ENCODE measurements at places on chromosomes 13 and 19.

- peak; percentile 62 for DNase-seq
These were observed 30.7 kb downstream of the CEACAM1 start for GRCh38 chr19:42497492-42498168.

DNA sequence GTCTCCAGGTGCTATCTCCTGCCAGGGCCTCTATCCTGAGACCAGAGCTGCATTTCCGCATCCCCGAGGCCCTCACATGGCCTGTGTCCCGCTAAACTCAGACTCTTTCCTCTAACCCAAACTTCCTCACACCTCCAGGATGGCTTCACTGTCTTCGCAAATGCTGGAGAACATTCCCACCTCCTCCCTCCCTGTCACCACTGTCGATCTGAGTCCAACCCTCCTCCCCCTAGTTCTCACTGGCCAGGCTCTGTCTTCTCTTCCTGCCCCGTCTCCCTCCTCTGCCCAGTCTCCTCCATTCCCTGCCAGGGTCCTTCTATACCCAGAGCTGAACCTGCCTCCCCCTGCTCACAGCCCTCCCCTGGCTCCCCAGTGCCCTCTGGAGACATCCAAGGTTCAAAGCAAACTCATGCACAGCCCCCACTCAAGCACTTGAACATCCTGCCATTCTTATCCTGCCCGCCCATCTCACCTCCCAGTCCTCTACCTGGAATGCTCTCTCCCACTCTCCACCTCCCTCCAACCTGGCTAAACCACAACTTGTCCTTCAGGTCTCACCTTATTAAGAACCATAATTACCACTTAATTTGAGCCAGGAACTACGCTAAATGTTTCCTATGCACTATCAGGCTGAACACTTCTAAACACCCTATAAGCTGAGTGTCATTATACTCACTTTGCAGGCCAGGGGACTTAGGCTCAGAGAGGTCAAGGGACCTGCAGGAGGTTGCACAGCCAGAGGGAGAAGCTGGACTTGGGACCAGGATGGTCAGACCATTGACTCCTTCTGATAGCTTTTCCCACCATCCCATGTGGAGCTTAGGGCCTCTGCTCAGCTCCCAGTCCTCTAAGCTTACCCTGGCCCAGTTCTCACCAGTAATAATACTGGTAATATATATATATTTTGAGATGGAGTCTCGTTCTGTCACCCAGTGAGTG is 961 bp upstream of the VSIG10L start:
- no peak for DNase-seq

DNA sequence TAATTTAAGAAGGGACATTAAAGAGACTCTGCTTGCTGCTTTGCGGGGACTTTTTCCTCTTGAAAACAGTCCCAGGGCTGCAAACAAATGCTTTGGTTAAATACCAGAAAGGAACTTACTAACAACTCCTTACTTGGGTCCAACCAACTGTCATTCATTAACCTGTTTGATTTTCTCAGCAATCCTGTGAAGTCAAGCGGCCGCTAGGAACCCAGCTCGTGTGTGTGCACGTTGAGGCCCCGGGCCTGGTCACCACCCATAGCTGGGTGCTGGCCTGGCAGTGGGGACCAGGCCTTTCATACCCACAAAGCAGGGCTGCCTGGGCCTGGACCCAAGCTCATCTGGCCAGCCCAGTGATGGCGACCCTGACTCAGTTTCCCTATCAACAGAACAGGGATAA is 50.7 kb downstream of the C1QTNF9 start:
- DNase-seq: peak; percentile 8

GRCh38 chr19:734716-735115 is 16.2 kb upstream of the MISP start:
- no peak for DNase-seq

- no peak for DNase-seq
These were observed 6.9 kb downstream of the MBNL2 start for GRCh38 chr13:97228850-97229521.

GRCh38 chr13:30748717-30749116 is 13.4 kb downstream of the ALOX5AP start:
- DNase-seq: no peak

GRCh38 chr13:37481011-37481884 is 117.3 kb downstream of the POSTN start:
- no peak for DNase-seq

DNA sequence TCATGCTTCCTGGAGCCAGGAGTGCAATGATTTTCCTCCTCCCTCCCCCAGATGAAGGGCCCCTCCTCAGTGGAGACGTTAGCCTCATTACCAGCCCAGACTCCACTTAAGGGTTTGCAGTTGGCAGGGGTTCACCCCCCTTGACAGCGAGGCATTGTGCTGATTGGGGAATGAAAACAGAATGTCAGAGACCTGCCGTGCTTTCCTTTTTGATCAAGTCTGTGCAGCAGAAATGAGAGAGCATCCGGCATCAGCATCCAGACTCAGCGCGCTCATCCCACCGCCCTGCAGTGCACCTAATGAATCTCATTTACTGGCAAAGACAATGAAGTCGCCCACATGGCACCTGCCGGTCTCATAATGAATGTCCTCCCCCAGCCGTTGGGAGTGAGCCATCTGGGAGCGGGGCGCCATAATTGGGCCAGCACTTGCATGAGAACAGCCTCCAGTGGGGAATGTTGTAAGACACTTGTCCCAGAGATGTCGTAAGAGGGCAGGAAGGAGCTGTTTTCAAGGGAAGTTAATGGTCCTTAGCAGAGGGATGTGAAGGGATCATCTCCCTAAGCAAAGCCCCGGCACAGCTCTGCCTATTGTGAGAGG is 98.3 kb upstream of the UQCRFS1 start:
- DNase-seq: peak; percentile 46

DNA sequence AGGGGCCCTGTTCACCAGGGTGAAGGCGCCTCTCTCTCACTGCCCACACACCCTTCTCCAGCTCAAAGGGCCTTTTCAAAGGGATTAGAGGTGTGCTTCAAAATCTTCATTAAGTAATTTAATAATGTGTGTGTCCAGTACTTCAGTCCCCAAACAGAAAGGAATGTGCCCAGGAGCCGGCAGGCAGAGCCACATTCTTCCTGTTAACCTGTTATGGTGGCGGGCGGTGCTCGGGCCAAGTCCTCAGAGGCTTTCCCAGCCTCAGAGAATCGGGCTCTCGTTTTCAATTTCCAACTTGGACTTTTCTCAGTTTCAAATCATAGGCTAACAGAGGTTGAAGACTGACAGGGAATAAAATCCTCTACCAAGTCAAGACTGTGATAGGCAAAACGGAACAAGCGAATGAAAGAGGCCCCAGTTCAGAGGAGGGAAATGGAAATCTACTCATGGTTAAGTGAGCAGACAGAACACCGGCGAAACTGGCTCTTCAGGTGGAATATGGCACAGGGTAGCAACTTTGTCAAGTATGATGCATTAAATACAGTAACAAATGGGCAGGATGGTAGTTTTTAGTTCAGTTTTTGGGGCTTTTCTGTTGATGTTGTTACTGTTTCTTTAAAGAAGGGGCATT is 68.6 kb downstream of the FOXO1 start:
- DNase-seq: no peak

GRCh38 chr13:82010780-82011179 is 1669.9 kb upstream of the SPRY2 start:
- DNase-seq: no peak

DNA sequence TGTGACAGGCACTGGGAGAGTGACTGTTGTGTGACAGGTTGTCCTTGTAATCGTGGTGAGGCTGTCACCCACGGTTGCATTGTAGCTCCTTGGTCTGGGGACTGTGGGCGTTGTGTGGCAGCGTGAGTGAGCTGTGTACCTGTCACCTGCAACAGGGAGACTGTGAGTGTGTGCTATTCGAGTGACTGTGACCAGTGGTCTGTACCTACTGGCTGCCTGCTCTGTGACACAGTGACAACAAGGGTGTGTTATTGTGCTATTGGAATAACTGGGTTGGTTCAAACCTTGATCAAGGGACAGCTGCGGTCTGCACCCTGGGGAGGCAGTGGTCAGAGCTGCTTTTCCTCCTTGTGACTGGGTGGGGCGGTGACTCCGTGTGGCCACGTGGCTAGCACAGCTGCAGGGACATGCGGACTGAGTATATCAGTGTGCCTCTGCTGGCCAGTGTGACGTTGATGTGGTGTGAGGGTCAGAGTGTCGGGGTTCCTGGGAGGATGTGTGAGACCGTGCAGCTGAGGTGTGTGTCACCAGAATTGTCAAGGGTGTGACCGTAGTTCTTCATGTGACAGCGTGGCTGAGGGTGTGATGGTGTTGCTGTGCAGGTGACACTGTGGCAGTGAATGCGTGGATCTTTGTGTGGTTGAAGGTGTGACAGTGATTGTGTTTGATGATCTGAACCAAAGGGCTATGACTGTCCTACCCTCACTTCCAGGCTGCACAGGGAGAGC is 10.1 kb upstream of the NFIX start:
- DNase-seq: no peak

GRCh38 chr19:38942471-38943181 is 11.9 kb downstream of the MRPS12 start:
- no peak for DNase-seq

- no peak for DNase-seq
These were observed 12.4 kb upstream of the VWA8 start for GRCh38 chr13:41973247-41973741.

DNA sequence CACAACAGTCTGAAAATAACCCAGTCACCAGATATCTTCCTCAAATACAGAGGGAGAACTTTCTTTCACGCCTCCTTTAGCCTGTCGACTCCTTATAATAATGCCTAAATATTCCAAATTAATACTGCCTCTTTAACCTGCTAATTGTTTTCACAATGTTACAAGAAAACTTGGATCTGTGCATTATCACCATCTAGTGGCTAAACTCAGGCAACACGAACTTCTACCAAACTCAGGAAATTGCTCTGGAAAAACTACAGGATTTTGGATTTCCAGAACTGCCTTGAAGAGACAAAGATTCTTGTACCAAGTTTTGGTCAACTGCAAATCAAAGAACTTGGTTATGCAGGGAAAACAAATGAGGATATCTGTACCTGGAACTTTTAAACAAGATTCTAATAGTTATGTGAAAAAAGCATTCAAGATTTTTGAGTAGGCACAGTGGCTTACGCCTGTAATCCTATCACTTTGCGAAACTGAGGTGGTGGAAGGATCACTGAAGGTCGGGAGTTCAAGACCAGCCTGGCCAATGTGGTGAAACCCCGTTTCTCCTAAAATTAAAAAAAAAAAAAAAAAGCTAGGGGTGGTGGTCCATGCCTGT is 10.8 kb downstream of the CLN5 start:
- DNase-seq: no peak

- DNase-seq: no peak
These were observed 5.3 kb upstream of the GRTP1 start for GRCh38 chr13:113369189-113369588.

DNA sequence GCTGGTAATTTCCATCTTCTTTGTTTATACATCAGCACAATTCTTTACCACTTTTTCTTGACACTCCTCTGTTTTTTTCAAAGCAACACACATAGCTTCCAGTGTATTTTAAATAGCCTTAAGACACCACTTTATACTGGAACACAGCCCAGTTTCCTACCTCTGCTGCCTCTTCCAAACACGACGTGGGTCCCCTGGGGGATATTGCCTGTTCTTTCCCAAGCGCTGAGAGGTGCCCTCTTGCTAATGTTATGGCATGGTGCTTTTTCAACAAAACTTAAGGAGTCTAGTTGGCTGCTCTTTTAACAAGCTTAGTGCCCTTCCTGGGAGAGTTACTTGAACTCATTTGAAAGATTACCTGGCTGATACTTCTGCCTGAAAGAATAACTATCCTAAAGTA is 112.7 kb downstream of the OLFM4 start:
- DNase-seq: no peak

DNA sequence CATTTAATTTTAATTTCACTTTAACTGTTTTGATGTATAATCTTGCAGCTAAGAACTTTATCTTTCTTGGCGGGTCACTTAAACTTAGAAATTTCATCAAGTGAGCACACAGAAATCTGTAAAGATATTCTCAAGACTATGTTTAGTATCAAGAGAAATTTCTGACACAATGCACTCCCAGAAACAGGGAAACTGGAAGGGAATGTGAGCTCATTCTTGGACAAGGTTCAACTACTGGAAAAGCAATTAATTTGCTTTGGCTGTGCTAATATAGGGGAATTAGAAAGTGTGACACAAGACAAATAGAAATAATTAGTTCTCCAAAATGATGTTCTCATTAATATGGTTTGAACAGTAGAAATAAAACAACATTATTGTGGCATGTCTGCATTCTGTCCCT is 402.3 kb downstream of the DACH1 start:
- DNase-seq: no peak

DNA sequence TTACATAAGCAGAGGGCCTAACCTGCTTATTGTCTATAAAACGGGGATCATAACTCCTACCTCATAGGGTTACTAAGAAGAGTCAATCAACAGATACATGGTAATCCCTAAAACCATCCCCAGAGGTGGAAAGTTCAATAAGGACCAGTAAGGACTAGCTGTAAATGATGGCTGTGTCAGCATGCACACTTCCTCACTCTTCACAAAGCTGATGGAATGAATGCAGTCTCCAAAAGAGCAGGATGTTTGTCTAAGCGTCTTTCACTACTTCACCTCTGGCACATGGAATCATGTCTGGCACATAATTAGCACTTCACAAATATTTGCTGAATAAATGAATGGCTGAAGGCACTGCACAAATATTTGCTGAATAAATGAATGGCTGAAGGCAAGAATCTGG is 134.2 kb downstream of the MIPEP start:
- no peak for DNase-seq

- DNase-seq: no peak
These were observed 23.0 kb downstream of the COL4A1 start for GRCh38 chr13:110283736-110284517.

DNA sequence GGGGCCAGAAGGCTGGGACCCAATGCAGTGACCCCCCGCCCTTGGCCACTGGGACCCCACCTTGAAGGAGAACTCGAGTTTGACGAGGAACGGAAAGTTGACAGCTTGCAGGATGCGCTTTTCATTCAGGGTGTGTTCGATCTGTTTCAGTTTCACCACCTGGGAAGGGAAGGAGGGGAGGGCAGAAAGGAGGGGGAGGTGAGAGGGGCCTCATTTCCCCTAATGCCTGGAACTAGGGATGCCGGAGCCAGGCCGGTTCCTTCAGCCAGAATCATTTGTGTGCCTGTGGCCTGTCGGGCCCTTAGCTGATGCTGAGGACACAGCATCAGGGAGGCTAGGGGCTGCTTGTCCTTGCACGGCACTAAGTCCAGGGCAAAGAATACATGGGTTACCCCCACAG is 12.2 kb upstream of the SAMD1 start:
- DNase-seq: no peak

DNA sequence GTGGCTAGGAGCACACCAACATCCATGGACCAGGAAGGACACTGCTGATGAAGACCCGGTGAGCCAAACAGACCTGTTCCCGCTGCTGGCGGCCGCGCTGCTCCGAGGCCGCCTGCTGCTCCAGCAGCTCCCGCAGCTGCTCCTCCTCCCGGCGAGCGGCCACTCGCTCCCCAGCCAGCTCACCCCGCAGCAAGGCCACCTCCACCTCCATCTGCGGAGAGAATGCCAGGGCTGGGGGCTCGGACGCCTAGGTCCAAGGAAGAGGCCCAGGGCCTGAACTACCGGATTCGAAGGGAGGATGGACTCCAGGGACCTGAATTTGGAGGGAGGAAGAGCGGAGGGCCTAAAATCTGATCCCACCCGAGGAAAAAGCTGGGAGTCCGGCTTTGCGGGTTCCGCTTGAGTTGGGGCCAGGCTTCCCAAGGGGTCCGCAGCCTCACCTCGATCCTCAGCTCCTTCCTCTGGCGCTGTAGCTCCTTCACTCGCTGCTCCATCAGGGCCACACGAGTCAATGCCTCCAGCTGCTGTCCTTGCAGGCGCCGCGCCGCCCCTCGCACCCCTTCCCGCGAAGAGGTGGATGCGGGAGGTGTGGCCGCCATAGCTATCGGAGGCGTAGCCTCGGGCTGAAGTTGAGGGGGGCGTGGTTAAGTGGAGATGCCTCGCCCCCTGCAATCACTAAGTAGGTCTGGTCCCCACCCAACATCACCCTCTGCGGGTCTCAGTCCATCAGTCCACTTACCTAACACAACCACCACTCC is 2.7 kb downstream of the PHLDB3 start:
- no peak for DNase-seq

Data from left kidney (tissue), 8 donors.